Endothelial cell of umbilical vein (primary cell): ENCODE measurements at places on chromosomes 16 and 17. TPM values are rescaled to one million over a fixed set of nuclear protein-coding genes. Genes with fewer than 3 reads are reported as not detected.

- DNase-seq: no peak
Observed at GRCh38 chr17:30337393-30337999, 3.6 kb upstream of the TMIGD1 start.

DNA sequence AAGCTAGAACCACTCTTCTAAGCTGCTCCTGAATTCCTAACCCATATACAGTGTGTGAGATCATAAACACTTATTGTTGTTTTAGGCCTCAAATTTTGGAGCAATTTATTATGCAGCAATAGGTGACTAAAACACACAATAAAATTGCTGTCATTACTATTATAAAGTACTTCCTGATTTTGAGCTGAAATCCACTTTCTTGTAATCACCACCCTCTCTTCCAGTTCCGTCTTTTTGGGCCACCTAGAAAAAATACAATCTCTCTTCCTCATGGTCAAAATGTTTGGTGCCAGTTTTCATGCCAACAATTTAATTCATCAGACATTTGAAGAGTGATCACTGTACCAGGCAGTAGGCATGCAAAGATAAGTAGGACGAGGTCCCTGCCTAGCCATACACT lies 43.3 kb upstream of the NF1 start:
- no peak for DNase-seq

DNA sequence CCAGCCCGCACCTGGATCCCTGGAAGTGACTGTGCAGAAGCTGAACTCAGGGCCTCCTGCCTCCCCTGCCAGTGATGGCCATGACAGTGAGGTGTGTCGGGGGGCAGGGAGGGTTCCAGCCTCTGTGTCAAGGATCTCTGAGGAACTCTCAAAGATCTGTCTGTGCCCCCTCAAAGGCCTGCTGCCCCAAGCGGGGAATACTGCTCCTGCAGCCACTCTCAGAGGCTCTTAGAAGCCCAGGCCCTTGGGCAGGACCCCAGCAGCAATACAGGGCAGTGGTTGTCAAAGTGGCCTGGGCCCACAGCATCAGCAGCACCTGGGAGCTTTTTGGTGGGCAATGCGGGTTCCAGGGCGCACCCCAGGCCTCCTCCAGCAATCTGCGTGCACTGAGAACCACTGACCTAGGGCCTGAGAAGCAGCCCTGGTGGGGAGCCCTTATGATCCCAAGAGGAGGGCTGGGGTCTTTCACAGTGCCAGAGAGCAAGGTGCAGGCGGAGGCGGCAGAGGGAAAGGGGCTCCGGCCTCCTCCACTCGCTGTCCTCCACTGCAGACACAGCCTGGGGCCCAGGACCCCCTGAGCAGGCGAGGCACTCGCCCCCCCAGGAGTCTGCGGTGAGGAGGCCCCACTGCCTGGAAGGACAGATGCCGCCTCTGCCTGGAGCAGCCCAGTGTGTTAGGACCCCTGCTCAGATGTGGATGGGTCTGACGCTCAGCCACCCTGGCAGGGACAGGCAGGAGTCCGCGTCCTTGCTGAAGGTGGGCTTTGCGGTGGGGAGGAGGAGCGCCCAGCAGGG lies 42.1 kb downstream of the ENGASE start:
- DNase-seq: no peak

GRCh38 chr16:73069581-73070262 lies 21.8 kb upstream of the ZFHX3 start:
- no peak for DNase-seq

Gene KCNG4
- total RNA-seq: not detected in 2 replicates

- no peak for DNase-seq
Observed at GRCh38 chr16:25060920-25061319, 45.8 kb upstream of the ARHGAP17 start.

- peak; percentile 96 for DNase-seq
Observed at GRCh38 chr17:64506576-64507412, at the start of gene CEP95. CEP95 (plus strand) TSS chr17:64506977; CDS start chr17:64507098, 121 bp downstream.

GRCh38 chr17:50805486-50805885 lies 29.9 kb upstream of the WFIKKN2 start:
- DNase-seq: no peak

DNA sequence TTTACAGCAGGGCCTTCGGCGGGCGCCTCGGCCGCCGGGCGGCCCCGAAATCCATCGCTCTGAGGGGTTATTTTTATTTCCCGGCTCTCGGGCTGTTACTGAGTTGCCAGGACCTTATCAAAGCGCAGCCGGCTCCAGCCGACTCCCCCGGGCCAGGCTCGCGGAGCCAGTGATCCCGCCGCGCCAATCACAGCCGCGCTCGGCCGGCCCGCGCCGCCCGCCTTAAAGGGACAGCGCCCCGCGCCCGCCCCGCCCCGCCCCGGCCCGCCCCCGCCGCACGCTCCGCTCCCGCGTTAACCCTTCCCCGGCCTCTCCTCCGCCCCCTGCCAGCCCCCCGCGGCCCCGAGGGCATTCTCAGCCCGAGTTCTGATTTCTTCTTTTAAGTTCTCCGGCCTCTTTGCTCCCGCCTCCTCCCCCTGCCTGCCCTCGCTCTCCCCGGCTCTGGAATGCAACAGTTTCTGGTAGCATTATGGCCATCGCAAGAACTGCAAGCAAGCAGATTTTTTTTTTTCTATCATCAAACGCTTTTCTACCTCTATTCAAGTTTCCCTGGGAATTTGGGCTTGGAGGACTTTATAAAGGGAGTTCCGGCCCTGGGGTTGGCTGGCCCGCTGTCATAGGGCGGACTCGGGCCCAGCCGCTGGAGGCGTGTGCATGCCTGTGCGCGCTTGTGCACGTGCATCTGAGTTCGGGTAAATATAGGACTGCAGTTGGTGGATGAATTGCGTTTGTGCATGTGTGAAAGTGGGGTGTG lies at the start of gene AXIN2:
AXIN2 (minus strand) TSS at position 197 of the 754 bp plus-strand sequence. CDS start 3,028 bp downstream, outside the sequence.
- peak; percentile 87 for DNase-seq

Gene KRT9
- total RNA-seq: not detected in 2 replicates

DNA sequence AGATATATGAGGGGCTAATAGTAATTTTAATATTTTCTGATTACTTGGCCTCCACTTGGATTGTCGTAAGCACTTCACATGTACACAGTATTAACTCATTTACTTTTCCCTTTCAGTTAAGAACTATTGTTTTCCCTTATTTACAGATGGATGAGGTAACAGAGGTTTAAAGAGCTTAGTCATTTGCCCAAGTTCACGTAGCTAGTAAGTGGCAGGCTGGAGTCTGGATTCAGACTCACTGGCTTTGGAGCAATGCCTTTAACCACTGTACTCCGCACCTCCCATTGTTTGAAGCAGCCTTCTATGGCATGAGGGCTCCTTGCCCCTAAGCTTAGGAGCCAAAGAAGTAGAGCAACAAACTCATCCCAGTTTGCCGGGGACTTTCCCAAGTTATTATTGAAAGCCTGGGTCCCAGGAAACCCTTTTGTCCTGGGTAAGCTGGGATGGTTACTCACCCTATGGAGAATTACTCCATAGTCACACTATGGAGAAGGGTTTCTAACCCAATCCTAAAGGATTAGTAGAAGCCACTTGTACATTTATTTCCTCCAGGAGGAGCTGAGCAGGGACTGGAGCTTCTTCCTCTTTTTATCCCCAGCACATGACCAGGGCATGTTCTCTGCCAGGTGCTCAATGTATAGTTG lies 12.3 kb downstream of the FOXL1 start:
- DNase-seq: peak; percentile 63
